Activated CD8-positive, alpha-beta memory T cell treated with anti-CD3 and anti-CD28 coated beads, Interleukin-2, amount 10 ng/mL, durations not matched to agents 7 days and 5 days (primary cell): ENCODE measurements at places on chromosomes 5 and 9.

GRCh38 chr5:177006265-177006972 lies at the start of gene UIMC1:
UIMC1 (minus strand) TSS chr5:177006779; CDS start chr5:176982615, 24,164 bp downstream.
- DNase-seq = peak; percentile 93

DNA sequence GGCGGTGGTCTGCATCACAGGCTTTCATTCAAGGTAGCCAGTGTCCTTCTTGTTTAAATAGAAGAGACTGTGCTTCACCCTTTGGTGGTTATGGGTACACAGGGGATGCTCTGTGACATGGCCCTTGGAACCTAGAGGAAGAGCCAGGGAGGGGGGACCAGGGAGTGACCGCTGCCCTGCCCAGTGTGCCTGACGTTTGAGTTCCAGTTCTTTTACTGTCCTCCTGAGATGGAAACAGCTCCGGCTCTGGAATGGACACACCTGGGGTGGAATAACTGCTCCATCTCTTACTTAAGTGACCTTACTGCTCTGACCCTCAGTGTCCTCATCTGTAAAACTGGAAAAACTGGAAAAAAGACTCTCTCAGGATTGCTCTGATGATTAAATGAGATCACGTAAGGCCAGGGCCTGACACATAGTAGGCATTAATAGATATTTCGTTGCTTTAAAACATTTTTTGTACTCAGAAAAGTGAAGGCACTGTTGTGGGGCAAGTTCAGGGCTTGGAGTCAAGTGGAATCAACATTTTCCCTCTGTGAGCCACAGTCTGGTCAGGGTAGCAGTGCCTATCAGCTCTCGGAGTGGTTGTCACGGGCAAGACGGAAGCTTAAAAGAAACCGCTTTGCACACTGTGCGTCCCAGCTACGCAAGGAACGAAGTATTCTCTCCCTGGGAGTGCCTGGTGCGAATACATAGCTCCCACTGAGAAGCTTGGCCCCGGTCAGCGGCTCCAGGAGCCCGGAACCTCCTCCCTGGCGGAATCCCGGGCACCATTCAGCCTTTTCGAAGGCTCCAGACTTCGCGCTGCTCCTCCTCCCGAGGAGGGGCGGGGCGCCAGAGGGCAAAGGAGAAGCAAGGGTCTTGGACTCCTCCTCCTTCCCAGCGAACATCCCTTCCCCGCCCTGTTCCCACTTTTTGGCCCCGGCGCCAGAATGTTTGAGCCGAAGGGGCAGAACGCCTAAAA lies 5.8 kb downstream of the POU4F3 start:
- DNase-seq = no peak

DNA sequence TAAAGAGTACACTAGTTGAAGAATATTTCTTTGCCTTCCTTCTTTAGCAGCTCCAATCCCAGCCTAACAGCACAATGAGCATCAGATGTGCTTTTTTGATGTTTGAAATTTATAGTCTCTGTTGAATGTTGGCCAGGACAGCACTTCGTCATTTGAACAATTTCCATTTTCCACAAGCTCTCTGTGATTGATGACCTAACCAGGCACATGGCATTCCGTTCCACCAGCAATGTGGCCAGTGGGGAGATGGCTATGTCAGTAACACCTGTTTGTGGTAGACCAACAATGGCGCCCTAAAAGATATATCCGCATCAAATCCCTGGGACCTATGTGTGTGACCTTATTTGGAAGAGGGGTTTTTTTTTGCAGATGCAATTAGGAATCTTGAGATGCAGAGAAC lies 66.8 kb downstream of the PALM2AKAP2 start:
- DNase-seq = no peak

GRCh38 chr5:111271885-111272284 lies 47.7 kb downstream of the CAMK4 start:
- DNase-seq = no peak

GRCh38 chr9:83637389-83637788 lies 14.4 kb downstream of the IDNK start:
- DNase-seq = no peak

DNA sequence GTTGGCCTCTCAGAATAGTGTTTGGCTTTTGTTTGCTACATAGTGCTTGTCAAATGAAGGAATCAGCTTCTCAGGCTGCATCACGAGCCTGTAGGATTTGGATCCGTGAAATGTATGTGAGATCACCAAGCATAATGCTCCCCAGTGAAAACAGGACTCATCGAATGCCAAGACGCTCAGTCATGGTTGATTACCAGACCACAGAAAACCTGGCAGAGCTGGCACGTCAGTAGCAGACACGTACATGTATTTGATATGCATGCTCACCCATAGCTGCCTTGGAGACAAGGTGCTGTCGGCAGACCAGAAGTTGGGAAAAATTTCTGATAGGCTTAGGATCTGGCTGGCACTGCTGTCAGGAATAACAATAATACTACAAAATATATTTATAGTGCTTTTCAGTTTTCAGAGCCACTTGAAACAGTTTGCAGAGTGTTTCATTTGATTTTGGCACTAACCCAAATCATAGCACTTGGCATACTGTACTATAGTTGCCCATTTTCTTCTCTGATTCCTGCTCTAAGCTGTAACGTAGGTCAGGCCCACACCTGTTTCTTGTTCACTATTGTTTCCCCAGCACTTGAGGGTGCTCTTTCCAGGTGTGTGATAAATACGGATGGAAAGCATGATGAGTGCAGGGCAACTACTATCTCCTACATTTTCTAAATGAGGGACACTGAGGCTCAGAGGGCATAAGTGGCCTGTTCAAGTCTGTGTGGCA lies 226.1 kb downstream of the NR3C1 start:
- DNase-seq = no peak

GRCh38 chr5:91127456-91128081 lies 255.5 kb downstream of the ARRDC3 start:
- DNase-seq = no peak

GRCh38 chr9:95515272-95516113 lies 1.3 kb downstream of the PTCH1 start:
- DNase-seq = peak; percentile 51

DNA sequence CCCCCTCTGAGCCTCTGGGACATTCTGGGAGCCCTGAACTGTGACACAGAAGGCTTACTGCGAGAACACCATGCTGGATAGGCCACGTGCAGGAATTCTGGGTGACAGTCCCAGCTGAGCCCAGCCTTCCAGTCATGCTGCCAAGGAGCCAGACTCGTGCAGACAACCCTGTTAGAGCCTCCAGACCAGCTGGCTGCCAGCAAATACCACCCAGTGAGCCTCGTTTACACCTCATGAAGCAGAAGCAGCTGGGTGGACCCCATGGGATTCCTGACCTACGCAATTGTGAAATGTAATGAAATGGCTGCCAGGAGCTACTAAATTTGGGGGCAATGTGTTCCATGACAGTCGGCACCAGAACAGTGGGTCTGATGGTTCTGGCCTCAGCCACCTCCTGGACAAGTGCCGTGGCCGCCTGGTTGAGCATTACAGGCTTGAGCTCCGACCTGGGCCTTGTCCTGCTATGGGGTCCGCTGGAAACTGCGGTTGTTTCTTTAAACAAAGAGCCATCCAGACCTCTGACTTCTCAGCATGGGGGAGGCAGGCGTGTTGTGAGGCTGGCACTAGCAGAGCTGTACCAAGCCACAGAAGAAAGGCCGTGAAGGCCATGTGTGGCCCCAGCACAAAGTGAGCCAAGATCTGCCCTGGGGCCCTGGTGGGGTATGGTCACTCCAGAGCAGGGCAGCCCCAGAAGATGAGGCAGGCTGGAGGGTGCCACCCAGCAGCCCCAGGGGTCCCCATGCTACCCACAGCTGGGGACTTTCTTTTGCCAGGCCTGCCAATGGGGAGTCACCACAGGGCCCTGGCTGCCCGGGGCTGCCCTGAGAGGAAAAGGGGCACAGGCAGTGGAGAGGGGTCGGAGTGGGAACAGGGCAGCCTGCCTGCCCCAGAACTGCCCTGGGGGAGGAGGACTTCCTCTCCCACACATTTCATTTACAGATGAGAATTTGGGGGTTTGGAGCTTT lies 19.3 kb upstream of the RXRA start:
- DNase-seq = no peak
